AG04449 (cell line): ENCODE measurements at places on chromosomes 5 and 9.

DNA sequence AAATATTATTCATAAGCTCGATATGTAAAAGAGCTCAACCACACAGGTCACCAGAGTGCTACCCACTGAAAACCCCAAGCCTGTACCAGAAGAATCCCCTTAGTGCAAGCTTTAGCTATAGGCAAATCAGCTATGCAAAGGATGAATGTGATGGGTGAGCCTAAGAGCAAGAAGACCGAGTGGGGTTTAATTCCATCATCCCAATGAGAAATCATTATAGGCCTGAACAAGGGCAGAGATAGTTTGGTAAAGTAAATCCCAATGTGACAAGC, 21.8 kb downstream of the ELOVL7 start:
- no peak for DNase-seq

DNA sequence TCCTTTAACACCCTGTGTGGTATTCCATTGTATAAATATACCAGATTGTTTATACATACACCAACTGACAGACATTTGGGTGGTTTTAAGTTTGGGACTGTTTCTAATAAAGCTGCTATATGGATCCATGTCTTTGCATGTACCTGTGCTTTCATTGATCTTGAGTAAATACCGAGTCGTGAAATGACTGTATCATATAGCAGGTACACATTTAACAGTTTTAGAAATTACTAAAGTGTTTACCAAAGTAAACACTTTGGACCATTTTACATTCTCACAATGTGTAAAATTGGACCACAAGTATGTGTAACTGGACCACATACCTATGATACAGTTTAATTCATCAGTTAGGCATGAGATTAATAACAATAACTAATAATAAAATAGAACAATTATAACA, 175.2 kb downstream of the FBXL17 start:
- no peak for DNase-seq

DNA sequence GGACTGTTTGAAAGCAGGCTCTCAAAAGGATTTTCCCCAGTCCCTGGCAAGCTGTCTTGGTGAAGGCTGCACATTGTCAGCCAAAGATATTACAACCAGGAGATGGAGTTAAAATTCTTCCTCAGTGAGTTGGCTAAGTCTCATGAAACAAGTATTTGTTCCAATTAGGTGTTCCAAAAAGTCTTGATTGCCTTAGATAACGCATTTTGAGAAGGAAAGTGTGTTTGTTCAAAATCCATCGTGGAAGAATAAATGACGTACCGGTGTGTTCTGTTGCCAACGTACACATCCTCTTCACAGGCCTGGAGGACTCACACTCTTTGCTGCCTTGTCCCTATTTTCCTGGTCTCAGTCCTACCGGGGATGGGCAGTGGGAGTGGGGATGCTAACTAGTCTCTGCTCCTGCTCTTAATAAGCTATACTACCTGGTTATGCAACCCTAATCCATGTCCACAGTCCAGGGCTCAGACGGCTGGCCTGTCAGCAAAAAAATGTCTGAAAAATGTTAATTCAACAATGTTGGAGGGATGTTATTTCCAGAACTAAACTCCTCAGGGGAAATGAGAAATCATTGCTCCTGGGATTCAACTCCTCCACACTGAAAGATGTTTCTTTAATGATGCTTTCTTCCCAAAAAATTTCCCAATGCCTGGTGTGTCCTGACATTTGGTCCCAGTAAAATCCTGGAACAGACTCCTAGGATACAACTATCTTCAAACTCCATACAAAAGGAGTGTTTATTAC, 175.3 kb upstream of the KLF9 start:
- peak; percentile 81 for DNase-seq

- no peak for DNase-seq
These were observed 693.8 kb downstream of the NR2F1-AS1 start for GRCh38 chr5:92887254-92887653.

DNA sequence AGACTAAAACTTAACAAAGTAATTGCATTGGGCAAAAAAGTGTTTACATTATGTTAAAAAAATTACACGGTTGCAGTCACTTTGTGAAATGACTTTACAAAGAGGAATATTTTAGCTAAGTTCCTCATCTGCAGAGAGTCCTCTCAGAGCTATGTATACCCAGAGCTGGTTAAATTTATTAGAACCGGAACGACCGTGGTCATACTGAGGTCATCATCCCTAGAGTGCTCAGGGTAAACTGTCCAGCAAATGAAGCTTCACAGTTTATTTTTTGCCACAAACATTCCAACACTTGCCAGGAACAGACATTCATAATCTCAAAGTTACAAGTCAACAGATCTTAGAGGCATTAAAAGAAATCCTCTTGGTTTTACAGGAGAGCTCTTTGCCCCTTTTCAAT, 897 bp downstream of the ROPN1L start:
- DNase-seq: no peak

- DNase-seq: no peak
These were observed 92.7 kb downstream of the AOPEP start for GRCh38 chr9:94819161-94819687.

GRCh38 chr9:112475318-112475717, 11.3 kb upstream of the KIAA1958 start:
- no peak for DNase-seq

DNA sequence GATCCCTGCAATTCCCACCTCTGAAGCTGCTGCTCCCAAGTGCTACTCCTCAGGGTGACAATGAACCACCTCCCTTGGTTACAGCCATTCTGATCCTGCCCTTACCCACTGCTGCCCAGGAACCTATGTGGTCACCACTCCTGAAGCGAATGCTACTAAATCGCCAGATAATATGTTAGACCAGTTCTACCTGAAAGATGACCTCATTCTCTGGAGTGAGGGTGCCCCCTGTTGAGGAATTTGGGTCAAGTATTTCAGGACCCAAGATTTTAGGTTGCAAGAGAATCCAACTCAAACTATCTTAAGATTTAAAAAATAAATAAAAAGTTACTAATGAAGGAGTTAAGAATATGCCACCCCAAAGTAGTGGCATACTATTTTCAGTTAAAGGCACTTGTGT, 5.8 kb upstream of the SNAPC3 start:
- DNase-seq: no peak

DNA sequence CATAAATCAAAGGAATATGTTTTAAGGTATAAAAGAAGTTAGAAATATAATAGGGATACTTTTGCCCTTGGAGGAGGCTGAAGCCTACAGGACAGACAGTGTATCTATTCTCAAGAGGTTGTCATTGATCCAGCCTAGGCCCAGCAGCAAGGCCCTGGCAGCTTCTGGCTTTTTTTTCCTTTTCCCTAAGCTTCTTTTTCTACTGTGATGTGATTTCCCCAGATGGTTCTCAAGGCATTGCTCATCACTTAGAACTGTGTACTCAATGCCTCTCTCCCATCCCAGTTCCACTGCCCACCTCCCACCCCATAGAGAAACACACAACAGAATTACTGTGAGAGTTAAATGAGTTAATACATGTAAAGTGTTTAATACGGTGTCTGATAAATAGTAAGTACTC, 88.6 kb downstream of the SLC44A1 start:
- no peak for DNase-seq
